ENCODE measurements at places on chromosomes 11 and 22.
A peak's percentile ranks its signal among the peaks of the same experiment; 100 is the strongest.

DNA sequence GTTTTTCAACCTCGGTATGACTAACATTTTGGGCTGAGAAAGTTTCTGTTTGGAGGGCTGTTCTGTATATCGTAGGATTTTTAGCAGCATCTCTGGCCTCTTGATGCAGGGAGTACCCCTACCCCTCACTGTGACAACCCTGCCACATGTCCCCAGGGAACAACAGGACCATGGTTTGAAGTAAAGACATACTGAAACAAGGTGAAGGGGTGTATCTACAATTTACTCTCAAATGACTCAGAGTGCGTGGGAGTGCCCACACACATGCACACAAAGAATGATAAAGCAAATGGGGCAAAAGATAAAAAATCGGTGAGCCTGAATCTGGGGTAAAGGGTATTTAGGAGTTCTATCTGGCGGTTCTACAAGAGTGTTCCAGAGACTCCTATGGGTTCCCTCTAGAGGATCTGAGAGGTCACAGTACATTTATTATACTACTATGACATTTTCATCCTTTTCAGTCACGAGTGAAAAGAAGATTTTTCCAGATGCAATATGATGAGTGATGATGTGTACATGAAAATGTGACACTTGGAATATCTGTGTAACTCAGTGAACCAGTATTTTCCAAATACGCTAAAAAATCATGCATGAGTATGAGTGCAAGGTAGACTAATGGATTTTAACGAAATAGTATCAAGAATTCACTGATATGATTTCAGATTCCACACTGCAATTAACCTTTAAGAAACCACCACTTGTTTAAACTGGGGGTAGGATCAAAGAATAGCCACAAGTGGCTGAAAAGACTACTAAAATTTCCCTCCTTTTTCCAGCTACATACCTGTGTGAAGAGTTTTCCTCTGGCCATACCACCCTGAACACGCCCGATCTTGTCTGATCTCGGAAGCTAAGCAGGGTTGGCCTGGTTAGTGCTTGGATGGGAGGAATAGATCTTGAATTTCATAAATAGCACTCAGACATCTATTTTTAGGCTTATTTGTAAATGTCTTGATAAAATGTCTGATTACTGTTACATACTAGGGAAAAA, 56.3 kb upstream of the YPEL1 start:
- DNase-seq = no peak

- DNase-seq = no peak
Observed at GRCh38 chr11:31424652-31425051, 55.0 kb downstream of the DNAJC24 start.

GRCh38 chr11:3674189-3674588, 3.0 kb upstream of the CHRNA10 start:
- DNase-seq = no peak

GRCh38 chr11:129377739-129378138, 2.1 kb downstream of the BARX2 start:
- no peak for DNase-seq

- DNase-seq = peak; percentile 43
Observed at GRCh38 chr22:24591286-24591830, 1.5 kb downstream of the LRRC75B start.

- no peak for DNase-seq
Observed at GRCh38 chr11:76512851-76513653, 68.2 kb downstream of the EMSY start.

DNA sequence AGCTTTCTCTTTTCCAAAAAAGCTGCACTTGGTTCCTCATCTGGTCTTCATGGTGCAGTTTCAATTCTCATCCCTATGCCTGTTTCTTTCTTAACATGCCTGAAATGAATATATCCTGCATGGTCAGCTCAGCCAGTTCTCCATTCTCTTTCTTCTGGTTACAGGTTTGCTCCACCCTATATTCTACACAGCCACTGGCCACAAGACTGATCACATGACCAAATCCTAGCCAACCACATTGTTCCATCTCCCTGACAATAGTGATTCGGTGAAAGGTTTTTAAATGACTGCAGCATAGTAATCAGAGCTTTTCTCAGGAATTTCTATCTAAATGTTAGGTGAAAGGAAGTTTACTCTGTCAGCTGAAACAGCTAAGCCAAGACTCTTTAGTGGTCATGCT, 891.4 kb downstream of the METTL15 start:
- DNase-seq = no peak

- DNase-seq = no peak
Observed at GRCh38 chr11:18223591-18224387, 12.8 kb downstream of the SAA4 start.

- peak; percentile 35 for DNase-seq
Observed at GRCh38 chr22:36201630-36202319, at the start of gene APOL4. TSS of gene APOL4 (minus strand) at chr22:36201809. CDS start at chr22:36201734, 75 bp downstream.

- DNase-seq = no peak
Observed at GRCh38 chr11:131560287-131560686, 189.9 kb downstream of the NTM start.

DNA sequence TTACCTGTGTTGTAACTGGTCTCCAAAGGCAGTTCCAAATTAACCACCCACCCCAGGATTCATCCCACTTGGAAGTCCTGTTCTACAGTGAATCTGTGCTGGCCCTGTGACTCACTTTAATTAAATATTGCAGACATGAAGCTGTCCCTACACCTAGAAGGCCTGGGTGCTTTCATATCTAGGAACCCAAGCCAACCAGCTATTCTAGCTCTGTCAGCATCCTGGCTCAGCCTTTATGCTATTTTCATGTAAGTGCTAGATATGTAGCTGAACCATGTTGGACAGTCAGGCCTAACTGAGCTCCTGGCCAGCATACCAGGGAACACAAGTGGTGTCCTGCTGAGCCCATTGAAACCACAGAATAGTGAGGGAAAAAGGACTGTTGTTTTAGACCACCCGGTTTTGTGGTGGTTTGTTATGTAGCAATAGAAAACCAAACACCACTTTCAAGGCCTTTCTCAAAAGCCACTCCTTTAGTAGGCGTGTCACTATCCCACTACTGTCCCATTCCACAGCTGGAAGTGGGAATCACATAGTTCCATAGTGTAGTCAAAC, 30.3 kb downstream of the CNTF start:
- no peak for DNase-seq

DNA sequence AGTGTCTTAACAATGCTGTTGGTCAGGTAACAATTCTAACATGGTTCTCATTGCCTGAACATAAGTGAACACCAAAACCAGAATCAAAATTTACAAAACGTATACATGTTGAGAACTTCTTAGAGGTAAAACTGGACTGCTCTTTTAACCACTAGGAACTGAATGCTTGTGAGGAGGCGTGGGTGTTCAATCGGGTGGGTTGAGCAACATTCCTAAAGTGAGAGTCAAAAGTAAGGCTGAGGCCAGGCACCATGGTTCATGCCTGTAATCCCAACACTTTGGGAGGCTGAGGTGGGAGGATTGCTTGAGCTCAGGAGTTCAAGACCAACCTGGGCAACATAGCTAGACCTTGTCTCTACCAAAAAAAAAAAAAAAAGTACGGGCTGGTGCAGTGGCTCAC, 11.5 kb downstream of the PPME1 start:
- no peak for DNase-seq

- peak; percentile 48 for DNase-seq
Observed at GRCh38 chr22:24006207-24006913, 1.1 kb upstream of the GSTT4 start.

- no peak for DNase-seq
Observed at GRCh38 chr11:62104816-62105653, 18.8 kb upstream of the INCENP start.

- peak; percentile 73 for DNase-seq
Observed at GRCh38 chr22:19663821-19664355, 50.4 kb upstream of the SEPTIN5 start.

DNA sequence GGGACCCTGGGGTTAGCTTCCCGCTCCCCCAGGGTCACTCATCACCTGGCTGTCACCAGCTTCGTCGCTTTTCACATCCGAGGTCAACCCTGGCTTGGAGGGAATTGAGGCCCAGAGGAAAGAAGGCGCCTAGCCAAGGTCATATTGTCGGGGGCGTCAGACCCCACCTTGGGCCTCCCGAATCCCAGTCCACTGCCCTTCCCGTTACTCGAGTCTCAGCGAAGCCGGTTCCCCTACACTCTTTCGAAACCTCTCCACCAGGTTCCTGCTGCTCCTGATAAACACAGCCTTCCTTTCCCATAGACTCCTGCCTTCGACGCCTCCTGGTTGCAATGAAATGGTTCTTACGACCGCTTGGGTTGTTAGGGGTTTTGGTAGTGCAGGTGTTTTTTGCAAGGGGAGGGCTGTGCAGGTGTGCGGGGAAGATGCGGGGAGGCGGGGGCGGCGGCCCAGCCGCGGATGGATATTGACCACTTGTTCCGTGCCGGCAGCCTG, 642 bp downstream of the NAA40 start:
- DNase-seq = no peak

GRCh38 chr11:69378303-69379141, 84.6 kb downstream of the MYEOV start:
- DNase-seq = no peak

DNA sequence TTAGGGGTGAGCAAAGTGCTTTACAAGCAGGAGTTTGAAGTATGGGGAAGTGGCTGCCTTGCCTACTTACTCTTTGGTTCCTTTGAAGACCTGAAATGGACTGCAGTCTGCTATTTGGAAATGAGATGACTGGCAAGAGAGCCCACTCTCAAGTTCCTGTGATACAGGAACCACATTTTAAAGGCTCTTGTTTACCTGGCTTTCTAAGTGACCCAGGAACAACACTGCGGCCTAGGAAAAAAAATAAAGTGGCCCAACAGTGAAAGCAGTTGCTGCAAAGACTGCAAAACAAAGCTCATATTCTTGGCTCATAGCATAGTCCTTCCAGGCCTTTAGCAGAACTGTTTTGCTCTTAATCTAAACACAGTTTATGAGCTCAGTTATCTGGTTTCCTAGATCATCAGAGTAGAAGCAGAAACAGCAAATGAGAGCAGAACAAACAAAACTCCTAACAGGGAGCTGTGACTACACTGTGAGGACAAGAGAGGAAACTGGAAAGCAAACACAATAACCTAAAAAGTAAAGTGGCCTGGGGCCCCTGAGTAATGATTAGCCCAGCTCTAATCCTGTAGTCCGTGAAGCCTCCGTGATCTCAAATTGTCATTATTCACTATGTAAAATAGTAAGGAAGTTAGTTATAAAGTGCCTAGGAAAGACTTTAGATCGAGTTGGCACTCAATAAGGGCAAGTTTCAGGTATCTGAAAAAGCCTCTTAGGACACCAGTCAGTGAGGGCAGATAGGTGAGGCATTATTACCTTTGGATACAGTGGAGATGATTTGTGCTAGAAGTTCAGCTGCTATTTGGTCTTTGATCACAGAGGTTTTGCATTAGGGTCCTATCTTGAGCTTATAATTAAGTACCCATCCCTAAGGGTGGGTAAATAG, 11.5 kb downstream of the CCDC117 start:
- DNase-seq = no peak

- DNase-seq = peak; percentile 79
Observed at GRCh38 chr11:64233913-64234586, at the start of gene VEGFB. TSS of gene VEGFB (plus strand) at chr11:64234584. CDS start at chr11:64234834, 250 bp downstream.

GRCh38 chr11:77604281-77604680, 14.5 kb downstream of the AQP11 start:
- no peak for DNase-seq

DNA sequence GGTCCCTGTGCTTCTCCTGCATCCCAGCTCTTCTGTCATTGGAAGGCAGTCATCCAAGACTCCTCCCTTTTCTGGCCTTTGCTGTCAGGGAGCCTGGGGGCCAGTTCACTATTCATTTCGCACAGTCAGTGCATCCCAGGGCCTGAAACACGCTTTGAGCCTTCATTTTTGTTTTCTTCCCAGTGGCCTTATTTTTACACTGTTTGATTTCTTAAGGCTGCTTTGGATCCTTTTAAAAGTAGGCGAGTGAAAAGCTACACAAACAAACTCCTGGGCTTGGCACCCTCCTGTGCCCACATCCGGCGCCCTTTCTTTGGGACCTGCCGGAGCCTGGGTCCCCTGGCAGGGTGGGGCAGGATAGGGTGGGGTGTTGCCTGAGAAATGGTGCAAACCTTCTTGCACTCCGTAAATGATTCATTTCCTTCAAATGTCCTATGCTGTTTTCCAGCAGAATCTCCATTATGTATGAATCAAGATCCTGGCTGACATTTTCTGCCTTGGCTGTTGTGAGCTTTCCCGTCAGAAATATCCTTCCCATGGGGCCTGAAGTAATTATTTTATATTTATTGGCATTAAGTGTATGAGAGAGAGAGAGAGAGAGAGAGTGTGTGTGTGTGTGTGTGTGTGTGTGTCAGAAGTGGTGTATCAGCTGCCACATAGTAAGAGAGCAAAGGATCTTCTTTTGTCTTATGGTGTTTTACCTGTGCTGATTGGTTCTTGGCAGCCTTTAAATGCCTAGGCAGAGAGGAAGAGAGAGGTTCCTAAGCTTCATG, 45.6 kb downstream of the BCR start:
- DNase-seq = no peak

DNA sequence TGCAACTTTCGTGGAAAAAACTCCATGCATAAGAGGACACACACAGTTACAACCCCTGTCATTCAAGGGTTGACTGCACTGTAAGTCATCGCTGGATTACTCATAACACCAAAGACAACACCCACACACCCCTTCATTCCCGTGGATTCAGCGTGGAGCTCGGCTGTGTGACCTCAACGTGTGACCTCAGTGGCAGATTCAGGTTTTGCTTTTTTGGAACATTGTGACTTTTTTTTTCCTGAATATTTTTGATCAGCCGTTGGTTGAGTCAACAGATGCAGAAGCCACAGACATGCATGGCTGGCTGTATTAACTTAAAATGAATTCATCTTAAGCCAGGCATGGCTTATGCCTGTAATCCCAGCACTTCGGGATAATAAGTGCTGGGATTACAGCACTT, 19.7 kb upstream of the MUC5AC start:
- no peak for DNase-seq

Data from endodermal cell (in vitro differentiated cells).